Inflammatory macrophage (primary cell): ENCODE measurements at places on chromosomes 11 and 22.

- DNase-seq, result no peak
These were observed 13.1 kb downstream of the USP2 start for GRCh38 chr11:119368121-119369034.

DNA sequence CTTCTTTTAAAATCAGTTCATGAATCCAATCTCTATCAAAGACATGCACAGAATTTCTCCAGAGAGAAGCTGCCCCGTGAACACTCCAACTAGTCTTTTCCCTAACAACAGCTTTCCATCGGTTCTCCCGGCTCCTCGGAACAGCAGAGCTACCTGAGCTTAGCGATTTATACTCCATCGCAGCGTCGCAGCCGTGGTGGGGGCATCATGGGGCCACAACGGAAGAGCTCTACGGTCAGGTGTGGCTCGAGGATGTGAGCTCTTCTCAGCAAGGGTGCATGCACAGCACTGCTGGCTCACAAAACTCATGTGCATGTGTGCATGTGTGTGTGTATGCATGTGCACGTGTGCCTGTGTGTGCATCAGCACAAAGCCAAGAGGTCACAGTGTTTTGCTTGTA, 11.7 kb upstream of the MOB2 start:
- no peak for DNase-seq

- DNase-seq, result peak; percentile 83
These were observed 187.2 kb downstream of the MAML2 start for GRCh38 chr11:96155627-96156378.

DNA sequence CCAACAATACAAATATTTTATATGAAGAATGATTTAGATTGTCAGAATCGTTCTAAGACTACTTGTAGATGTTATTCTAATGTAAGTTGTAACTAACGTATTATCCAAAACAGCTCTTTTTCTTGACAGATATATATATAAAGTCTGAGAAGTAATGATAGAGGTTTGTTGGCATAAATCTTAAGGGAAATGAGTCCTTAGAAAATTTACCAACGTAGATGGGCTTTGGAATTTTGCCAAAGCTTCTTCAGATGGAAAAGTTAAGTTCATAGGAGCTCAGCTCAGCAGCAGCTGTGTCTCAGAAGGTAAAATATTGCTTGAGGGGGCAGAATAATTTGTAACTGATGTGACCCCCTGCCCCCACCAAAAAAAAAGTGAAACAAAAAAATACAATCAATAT, 66.7 kb downstream of the BID start:
- DNase-seq, result no peak

DNA sequence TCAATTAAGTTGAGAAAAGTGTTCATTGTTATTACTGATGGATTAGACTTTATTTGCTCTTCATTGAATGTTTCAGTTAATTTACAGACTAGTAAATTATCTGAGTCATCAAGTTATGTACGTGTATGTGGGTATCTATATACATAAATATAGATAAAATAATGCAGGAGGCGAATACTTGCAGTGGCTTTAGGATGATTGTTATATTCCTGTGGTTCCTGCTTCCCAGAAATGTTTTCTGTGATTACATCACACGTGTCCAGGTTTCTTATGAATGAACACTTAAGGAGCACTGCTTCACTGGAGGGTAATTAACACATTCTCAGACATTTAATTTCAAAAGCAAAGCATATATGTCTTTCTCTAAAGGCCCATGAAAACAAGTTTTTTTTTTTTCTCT, 28.4 kb downstream of the YAP1 start:
- DNase-seq, result no peak

DNA sequence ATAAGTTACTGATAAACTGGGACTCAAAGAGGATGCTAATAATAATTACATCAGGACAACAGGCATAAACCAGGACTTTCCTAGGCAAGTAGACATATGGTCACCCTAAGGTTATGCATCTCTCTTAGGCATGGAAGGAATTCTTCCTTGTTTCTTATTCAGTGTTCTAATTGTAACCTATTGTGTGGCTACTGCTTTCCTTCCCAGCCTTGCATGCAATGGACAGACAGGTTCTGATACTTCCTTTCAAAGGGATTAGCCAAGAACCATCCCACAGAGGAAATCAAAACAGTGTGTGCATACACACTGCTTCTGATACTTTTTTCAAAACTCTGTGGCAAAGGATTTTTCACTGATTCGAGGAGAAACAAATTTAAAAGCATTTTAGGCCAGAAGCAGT, 48.3 kb downstream of the RRAS2 start:
- DNase-seq, result no peak

DNA sequence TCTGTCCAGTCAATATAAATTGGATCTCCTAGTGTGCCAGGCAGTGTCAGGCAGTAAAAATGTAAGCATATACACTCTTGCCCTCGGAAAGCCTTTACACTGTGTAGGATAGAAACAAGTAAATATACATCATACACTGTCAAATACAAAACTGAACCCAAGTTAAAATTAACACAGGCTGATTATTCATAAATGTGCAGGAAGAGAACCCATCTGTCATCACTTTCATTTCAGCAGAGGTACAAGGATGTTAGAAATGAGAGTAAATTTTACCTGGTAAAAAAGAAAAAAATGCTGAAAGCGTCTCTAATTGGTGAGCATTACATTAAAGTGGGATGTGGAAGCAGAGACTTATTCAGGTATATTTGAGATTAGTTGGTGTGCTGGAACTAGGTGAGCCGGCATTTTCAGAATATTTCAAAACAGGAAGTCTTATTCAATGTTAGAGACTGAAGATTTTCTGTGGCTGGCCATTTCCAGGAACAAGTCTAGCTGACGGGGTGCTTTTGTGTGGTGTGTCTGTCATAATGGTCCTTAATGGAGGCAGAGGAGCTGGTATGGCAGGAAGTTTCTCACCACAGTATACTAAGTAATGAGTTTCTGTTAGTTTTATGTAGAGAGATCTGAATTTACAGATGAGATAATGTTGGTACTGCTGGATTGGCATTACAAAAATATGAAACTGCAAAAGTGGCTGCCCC, 192.6 kb downstream of the CASP12 start:
- peak; percentile 65 for DNase-seq

GRCh38 chr22:19974935-19975706, 33.5 kb upstream of the TXNRD2 start:
- DNase-seq, result no peak
